Activated naive CD4-positive, alpha-beta T cell (primary cell): ENCODE measurements at places on chromosomes 2 and 18.

DNA sequence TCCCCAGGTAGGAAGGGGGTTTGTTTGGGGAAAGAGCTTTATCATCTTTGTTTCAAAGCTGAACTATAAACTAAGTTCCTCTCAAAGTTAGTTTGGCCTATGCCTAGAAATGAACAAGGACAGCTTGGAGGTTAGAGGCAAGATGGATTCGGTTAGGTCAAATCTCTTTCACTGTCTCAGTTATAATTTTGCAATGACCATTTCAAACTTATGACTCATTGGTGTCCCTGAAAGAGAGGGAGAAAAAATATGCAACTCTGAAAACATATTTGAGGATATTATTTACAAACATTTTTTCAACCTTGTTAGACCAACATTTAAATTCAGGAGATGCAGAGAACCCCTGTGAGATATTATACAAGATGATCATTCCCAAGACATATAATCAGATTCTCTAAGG, 95.7 kb downstream of the EFEMP1 start:
- DNase-seq: no peak

DNA sequence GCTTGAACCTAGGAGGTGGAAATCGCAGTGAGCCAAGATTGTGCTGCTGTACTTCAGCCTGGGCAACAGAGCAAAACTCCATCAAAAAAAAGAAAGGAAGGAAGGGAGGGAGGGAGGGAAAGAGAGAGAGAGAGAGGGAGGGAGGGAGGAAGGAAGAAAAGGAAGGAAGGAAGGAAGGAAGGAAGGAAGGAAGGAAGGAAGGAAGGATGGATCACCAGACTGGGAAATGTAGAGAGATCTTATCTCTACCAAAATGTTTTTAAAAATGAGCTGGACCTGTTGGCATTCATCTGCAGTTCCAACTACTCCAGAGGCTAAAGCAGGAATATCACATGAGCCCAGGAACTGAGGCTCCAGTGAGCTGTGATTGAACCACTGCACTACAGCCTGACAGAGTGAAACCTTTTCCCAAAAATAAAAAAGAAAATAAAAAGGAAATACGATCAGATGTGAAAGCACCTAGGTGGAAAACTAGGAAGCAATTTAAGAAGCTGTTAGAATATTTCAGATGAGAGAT, 239.4 kb downstream of the CDH7 start:
- no peak for DNase-seq

DNA sequence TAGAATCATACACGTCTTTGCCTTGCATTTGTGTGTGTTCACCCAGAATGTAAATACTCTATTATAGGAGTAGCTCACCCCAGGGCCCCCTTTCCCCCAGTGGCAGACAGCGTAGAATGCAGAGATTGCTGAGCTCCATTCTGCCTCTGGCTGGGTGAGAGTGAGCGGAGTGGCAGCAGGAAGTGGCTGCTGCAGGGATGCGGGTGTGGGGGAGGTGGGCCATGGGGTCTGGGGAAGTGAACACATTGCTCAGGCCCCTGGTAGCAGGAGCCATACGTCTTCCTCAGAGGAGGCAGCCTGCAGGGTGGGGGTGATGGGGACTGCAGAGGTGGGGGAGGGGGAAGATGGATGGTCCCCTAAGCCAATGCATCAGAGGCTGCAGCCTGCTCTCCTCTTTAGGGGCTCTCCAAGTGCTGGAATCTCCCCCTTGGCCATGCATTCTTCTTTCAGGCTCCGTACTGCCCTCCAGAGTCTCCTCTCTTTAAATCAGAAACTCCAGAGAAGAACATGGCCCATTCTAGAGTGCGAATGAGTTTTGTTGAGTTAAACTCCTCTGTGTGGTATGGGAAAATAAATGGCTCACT, 72.2 kb downstream of the CELF4 start:
- no peak for DNase-seq

GRCh38 chr2:85938456-85938855, 49.7 kb upstream of the ST3GAL5 start:
- no peak for DNase-seq

DNA sequence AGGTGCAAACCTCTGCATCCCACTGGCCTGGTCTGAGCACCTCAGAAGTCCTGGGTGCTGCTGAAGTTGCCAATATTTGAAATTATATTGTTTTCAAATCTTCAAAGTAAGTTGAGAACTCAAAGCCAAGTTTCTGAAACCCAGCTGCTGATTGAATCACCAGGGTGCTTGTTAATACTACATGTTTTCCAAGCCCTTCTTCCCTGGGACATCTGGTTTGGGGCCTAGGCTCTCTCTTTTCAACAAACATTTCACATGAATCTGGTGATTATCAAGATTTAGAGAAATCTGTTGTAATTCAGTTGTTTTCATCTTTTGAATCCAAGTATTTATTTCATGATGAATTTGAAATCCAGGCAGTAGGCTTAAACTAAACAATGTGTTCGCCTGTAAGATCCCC, 24.4 kb downstream of the MLPH start:
- no peak for DNase-seq

GRCh38 chr2:32379352-32379751, 22.5 kb downstream of the BIRC6 start:
- DNase-seq: no peak
